HS-5 (cell line): ENCODE measurements at places on chromosomes 13 and 19.

DNA sequence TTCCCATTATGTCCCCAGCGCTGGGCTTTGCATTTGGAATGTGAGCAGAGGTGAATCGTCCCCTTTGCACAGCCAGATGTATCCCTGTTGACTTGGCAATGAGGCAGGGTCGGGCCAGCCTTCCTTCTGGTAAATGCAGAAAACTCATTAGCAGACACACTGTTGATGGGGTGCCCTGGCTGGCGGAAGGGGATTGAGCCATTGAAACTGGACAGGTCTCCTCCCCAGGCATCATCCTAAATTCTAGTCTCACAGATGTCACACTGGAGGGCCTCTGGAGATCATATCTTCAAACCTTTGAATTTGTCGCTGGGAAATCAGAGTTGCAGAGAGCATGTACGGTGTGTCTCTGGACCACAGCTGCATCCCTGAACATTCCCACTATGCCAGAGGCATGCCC lies 219.5 kb upstream of the TSHZ3 start:
- no peak for DNase-seq

GRCh38 chr13:48950501-48950875 lies 25.2 kb upstream of the FNDC3A start:
- DNase-seq: no peak

GRCh38 chr13:113859311-113860050 lies 4.4 kb downstream of the GAS6 start:
- no peak for DNase-seq

GRCh38 chr13:29486551-29486950 lies 108.9 kb downstream of the SLC7A1 start:
- no peak for DNase-seq

- DNase-seq: no peak
Measured at GRCh38 chr19:38880076-38880881, 2.2 kb upstream of the RINL start.

- no peak for DNase-seq
Measured at GRCh38 chr13:48808683-48809082, 155.0 kb downstream of the CYSLTR2 start.

DNA sequence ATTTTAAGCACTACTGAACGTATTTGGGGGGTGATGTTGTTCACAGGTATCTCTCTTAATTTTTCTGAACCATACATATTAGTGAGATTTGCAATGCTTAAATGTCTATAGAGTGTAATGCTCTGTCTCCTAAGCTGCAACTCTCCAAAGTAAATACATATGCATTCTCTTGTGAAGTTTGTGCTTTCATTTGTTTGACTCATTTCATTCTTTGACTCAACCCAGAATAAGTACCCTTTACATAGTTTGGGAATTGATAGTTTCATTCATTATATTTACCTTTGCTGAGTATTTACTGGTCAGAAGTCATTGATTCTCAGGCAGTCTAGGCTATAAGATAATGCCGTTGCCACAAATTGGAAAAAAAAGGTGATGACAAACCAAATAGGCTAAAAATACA lies 406.9 kb downstream of the FGF9 start:
- DNase-seq: no peak

- DNase-seq: no peak
Measured at GRCh38 chr19:48477698-48478338, 8.6 kb downstream of the CYTH2 start.

DNA sequence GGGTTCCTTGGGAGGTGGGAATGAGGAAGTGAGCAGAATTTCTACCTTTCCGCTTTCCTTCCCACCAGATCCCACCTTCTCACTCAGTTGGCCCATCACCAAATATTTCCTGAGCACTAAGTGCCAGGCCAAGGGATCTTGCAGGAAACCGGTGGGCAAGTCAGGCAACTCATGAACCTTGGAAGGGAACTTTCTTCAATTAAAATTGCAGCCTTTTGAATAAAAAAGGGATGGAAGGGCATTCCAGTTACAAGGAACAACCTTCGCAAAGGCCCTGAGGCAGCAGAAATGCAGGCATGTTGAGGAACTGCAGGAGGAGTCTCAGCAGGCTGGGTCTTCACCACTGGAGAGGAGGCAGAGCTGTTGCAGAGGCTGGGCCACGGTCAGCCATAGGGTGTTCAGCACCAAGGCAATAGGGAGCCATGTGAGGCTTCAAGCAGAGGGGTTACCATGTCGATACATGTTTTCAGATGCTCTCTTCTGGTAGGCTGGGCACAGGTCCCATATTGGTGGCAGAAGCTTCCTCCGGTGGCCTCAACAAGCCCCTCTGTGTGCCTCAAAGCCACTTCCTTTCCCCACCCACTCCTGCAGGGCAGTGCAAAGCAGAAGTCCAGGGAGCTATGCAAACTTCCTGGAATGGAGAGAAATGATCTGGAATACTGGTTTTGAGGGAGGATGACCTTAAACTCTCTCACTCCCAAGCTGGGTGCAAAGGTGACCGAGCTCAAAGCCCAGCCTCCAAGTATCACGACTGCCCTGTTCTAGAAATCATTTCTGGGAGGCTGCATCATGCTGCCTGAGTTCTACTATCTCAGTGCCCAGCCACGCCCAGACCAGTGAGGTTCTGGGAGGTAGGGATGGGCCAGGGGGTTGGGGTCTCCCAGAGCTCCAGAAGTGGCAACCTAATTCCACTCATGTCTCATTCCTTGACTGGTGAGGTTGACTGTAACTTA lies at the start of gene FUT6:
Gene FUT6 (minus strand): TSS at position 638 of the 953 bp plus-strand sequence. CDS start 7,135 bp downstream, outside the sequence.
- no peak for DNase-seq

DNA sequence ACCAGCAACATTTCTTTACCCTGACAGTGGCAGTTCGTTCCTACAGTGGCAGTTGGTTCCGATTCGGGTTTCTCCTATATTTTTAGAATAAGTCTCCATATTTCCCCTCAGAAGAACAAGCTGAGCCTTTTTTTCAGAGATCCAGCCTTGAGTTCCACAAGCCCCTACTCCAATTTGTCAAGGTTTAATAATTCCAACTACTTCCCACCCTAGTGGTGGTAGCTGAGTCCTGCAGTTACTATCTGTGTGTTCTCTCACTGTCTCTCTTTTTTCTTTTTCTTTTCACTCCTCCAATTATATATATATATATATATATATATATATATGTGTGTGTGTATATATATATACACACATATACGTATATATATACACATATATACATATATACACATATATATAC lies 1347.3 kb downstream of the PCDH9 start:
- no peak for DNase-seq

DNA sequence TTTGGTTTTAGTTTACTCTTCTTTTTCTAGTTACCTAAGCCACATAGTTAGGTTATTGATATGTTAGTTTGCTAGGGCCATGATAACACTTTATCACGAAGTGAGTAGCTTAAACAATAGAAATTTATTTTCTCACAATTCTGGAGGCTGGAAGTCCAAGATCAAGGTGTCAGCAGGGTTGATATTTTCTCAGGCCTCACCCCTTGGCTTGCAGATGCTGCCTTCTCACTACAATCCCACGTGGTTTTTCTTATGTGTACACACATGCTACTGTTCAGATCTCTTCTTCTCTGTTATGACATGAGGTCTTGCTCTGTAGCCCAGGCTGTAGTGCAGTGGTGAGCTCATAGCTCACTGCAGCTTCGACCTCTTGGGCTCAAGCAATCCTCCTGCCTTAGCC lies 7.8 kb upstream of the URI1 start:
- no peak for DNase-seq

DNA sequence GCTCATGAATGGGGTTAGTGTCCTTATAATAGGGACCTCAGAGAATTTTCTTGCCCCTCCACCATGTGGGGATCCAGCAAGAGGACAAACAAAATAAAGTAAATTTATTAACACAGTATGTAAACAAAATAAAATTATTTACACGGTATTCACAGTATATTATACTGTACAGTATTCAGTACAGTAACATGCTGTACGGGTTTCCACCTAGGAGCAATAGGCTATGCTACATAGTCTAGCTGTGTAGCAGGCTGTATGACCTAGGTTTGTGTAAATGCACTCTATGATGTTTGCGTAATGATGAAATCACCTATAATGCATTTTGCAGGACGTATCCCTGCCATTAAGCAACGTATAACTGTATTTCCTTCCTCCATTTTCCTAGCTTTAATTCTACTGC lies 11.8 kb upstream of the DIAPH3 start:
- DNase-seq: no peak

GRCh38 chr19:16066611-16067104 lies 9.6 kb upstream of the TPM4 start:
- DNase-seq: no peak

GRCh38 chr19:415292-415691 lies 6.3 kb upstream of the C2CD4C start:
- DNase-seq: no peak

DNA sequence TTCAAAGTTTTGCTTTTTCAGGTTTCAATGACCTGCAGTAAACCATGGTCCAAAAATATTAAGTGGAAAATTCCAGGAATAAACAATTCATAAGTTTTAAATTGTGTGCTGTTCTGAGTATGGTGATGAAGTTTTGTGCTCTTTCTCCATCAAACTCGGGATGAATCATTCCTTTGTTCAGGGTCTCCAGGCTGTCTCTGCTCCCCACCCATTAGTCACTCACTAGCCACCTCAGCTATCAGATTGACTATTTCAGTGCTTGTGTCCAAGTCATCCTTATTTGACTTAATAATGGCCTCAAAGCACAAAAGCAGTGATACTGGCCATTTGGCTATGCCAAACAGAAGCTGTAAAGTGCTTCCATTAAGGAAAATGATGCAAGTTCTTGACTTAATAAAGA lies 1140.4 kb downstream of the EFNB2 start:
- DNase-seq: no peak

DNA sequence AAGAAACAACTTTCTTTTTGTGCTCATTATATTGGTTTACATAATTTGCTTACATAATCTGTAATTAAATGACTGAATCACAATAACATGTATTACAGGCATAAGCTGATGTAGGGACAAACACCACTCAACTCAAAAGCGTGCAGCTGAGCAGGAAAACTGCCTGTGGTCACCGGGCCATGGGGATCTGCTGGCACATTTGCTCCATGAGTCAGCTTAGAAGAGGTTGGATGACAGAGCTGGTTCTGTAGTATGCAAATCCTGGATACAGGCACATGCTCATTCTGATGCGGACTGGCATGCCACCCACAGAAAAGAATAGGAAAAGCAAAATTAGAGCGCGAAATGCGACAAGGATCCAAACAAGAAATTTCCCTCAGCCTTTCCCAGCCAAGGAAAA lies 128.6 kb downstream of the USP12 start:
- DNase-seq: peak; percentile 81

DNA sequence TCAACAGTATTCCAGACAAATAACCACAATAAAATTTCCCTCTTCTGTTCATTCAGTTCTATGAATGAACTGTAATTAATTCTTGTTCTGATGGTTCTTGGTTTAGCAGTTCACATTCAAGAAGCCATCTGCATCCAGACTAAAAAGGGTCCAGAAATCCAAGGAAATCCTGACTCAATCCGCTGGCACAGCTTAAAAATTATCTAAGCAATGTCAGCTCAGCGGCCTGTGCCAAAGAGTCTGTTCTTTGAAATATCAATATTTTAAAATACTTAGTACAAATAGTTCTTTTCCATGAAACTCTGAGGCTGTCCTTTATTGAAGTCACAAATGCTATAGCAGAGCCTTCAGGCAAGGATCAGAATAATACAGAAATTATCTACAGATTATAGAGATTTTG lies 57.2 kb downstream of the DHRS12 start:
- no peak for DNase-seq

DNA sequence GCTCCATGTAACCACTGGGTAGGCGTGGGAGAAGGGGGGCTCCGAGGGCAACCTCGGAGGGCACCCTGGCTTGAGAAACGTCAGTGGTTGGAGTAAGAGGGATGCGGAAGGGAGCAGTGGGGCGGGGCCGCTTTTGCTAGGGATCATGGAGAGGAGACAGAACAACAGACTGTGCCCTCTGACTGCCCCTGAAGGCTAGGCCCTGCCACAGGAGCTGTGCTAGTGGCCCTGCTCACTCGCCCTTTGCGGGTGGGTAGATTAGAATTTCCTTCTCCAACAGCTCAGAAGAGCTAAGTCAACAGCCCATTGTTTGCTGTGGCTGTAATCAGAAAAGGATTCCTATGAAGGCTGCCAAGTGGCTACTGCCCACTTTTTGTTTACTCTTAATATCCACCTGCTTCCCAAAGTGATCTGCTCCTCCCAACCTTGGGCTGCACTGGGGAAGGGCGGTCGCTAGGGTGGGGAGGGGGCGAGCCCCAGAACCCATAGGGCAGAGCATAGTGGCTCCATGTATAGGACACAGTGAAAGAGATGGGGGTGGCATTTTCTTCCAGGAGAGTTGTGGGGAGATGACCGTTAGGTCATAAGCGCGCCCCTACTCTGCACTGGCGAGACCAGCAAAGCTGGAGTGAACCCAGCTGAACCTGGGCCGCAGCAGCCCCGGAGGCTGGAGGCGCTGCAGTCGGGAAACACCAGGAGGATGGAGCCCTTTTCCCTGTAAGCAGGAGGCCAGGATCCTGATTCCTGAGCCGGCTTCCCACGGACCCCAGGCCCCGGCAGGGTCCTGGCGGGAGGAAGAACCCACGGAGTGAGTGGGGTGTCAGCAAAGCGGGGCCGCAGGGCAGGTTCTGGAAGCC lies 1.9 kb upstream of the C1QTNF9 start:
- DNase-seq: no peak

GRCh38 chr13:49932066-49932465 lies 4.1 kb downstream of the SPRYD7 start:
- DNase-seq: no peak

DNA sequence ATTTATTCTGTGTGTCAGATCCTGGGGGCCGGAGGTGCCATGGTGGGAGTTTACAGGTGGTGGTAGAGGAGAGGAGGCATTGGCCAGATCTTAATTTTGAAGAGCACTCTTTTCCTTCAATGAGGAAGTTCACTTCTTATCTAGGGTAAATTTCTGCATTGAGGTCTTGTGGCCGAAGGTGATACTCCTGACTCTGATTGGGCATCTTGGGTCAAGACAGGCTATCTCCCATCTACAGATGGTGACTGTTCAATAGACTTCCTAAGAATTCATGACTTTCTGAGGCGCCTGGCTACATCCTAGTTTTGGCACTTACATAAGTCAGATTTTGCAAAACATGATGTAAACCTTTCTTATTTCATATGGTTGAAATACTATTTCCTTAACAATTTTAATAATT lies 135.2 kb downstream of the SUCLA2 start:
- no peak for DNase-seq

- no peak for DNase-seq
Measured at GRCh38 chr19:13121551-13122274, 3.6 kb downstream of the NACC1 start.

DNA sequence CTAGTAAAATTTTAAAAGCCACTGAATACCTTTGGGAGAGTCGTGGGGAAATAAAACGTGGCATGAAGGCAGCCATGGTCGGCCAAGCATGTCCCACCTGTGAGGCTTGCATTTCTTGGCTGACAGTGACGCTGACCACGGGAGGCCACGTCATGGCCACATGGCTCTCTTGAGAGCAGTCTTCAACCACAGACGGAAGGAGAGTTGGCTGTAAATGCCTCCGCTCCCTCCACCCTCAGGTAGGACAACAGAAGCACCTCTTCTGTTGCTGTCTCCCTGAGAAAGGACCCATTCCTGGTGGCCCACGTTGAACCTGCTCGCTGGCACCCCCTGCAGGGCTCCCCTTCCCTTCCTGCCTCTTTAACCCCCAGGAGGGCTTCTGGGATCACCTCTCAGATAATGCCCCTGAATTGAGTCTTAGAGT lies 10.6 kb upstream of the LRRC25 start:
- no peak for DNase-seq
